ENCODE measurements at places on chromosomes 5 and 9.

DNA sequence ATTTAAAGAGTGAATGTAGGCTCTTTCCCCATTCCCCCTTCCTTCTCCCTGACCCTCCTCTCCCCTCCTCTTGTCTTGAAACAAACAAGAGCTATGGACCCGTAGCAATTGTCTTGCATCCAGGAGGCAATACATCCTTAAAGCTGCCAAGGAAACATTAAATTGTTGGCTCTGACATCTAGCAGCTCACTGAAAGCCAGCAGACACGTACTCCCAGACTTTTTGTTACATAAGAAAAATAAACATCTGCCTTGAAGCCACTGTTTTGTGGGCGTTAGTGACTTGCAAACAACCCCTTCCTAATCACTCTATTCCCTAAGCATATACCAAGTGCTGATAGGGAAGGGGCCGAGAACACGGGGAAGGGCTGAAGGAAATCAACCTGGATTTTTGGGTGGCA, 8.6 kb downstream of the SLC45A2 start:
- no peak for DNase-seq

- DNase-seq: no peak
Observed at GRCh38 chr9:98222885-98223691, 30.7 kb upstream of the CORO2A start.

GRCh38 chr5:50420343-50420935, 20.6 kb downstream of the EMB start:
- DNase-seq: no peak

DNA sequence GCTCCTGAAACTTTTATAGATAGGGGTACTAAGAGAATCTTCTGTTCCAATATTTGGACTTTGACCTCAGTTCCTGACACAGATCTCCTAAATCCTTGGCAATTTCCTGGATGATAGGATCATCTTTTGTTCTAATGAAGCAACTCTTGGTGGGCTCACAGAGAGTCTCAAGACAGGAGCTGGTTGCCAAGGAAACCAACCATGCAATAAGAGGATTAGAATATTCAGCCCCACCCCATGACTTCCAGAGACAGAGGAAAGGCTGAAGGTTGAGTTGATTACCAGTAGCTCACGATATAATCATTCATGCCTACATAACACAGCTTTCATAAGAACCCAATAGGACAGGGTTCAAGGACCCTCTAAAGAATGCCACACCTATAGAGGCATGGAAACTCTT, 2050.2 kb upstream of the CDH6 start:
- no peak for DNase-seq

GRCh38 chr5:112146323-112147226, 272.5 kb downstream of the EPB41L4A start:
- DNase-seq: peak; percentile 41

- DNase-seq: no peak
Observed at GRCh38 chr5:8176101-8176693, 307.2 kb downstream of the MTRR start.

- no peak for DNase-seq
Observed at GRCh38 chr9:81113453-81114124, 575.8 kb downstream of the TLE1 start.

GRCh38 chr9:109792951-109793546, 13.1 kb downstream of the PALM2AKAP2 start:
- no peak for DNase-seq

GRCh38 chr5:178368274-178368673, 135.7 kb upstream of the PHYKPL start:
- DNase-seq: no peak

GRCh38 chr9:134258332-134258731, 67.9 kb upstream of the RXRA start:
- no peak for DNase-seq

DNA sequence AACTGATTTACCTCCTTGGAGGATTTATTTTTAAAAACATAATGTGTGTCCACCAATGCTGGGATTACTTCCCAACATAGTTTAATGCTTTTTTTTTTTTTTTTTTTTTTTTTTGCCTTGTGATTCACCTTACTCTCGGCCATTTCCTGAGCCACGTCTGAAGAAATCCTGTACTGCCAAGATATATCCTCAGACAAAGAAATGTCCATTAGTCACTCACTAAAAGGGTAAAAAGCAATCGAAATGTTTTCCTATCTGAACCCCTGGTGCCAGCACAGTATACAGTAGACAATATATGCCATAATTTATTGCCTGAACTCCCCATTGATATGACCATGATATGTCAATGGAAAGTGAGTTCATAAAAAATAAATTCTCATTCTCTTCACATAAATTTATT, 344.1 kb downstream of the BNC2 start:
- no peak for DNase-seq

GRCh38 chr5:54215233-54215736, 95.1 kb downstream of the ARL15 start:
- DNase-seq: no peak

- DNase-seq: no peak
Observed at GRCh38 chr5:173192561-173192960, 42.4 kb downstream of the NKX2-5 start.

DNA sequence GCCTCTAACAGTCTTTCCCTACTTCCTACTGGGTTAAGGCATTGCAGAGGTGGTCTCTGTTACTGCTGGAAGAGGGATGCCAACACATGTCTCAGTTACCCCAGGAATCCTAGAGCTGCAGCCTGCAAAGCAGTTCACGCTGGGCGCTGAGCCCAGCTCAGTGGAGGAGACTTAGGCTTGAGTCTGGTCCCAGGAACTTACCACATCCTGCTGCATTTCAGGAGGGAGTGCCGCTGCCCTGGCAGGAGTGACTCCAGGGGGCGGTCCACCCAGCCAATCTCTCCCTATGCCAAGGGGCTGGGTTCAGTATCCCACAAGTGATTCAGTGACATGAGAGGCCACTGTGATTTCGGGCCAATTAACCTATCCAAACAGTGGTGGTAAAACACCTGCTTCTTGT, 7.6 kb downstream of the TTC16 start:
- no peak for DNase-seq

DNA sequence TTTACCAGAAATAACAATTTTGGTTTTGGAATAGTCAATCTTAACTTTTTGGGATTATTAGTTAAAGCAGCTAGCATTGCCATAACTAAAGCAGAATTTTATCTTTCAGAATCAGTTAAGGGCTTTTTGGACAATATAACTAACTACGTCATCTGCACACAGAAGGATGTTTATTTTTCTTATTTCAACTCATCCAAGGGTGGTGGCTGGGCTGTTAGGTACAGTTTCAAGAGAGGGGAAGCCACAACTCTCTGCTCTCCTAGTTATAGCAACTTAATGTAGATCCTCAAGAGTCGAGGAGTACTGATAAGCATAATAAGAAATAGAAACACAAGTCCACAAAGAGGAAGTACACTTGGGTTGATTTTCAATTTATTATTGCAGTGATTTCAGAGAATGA, 65.6 kb downstream of the ANKRD55 start:
- DNase-seq: no peak

- no peak for DNase-seq
Observed at GRCh38 chr5:138874771-138875551, at the start of gene LRRTM2. TSS of gene LRRTM2 (minus strand) at chr5:138875335. CDS start at chr5:138874911, 424 bp downstream.

DNA sequence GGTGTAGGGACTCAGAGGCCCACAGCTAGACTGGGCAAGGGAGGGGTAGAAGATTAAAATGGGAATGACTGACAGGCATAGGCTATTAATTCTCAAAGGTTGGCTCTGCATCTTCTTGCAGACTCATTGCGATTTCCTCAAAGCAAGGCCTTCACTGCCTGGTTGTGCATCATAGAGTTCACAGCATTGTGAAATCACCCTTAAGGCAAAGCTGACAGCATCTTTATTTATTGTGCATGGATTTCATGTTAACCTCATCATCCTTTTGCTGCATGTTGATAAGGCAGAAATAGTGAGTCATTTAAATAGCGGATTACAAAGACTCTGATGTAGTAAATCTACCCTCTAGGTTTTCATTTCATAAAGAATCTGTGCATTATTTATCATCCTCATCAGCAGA, 13.6 kb upstream of the PALM2AKAP2 start:
- no peak for DNase-seq

DNA sequence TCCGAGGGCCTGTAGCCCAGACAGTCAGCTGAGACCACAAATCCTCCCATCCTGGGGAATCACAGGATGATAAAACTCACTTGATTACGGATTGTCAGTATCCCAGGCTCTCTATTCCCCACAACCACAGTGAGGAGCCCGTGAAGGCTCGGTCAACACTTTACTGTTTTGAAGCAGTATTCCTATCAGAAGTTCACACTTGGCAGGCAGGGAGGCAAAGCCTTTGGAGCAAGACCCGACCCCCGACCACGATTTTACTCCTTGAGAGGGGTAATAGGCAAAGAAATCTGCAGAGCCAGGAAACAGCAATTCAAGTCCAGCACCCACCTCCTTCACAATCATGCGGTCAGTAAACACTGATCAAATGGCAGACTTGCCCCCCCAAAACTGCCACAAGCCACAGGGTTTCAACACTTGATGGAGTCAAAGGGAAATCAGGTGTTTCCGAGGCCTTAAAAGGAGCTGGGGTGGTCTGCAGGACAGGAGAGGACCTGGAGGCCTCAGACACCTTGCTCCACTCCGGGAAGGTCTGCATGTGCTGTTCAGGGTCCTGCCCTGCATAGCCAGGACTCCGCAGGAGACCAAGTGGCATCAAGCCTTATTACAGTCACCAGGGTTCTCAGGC, 25.2 kb downstream of the BICD2 start:
- no peak for DNase-seq

Measured in stimulated activated CD4-positive, alpha-beta T cell treated with anti-CD3 and anti-CD28 coated beads, TNF-alpha, amount 100 ng/mL, for 24 hours (primary cell).